ENCODE measurements at places on chromosomes 7 and 10.

- no peak for DNase-seq
Measured at GRCh38 chr7:47737601-47738000, 155.7 kb upstream of the TNS3 start.

DNA sequence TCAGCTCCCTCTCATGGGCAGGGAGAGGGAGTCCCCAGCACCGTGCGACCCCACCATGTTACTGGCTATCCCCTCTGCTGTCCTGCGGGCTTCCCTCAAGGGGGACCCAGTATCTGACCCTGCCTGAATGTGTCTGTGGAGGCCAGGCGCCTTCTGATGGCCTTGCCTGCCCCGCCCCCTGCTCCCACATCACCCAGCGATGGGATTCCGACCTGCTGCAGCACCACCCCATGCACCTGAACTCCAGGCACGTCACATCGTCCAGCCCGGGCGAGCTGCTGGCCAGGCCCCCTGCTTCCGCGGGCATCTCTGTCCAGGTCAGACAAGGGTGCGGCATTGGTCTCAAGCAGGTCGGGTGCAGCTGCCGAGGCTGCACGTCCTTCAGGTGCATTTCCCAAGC is 19.0 kb downstream of the LRRC27 start:
- no peak for DNase-seq

DNA sequence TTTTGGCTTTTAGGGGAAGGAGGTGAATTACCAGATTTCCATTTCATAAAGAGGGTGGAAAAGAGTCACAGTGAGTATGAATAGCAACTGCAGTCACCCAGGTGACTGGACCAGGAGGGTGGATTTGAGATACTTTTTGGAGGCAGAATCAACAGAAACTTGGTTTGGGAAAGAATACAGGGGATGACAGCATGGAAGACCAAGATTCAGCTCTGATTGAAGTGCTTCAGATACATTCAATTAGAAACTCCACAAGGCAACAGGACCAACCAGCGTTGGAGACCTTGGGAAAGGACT is 83.0 kb downstream of the SGMS1 start:
- DNase-seq: no peak

DNA sequence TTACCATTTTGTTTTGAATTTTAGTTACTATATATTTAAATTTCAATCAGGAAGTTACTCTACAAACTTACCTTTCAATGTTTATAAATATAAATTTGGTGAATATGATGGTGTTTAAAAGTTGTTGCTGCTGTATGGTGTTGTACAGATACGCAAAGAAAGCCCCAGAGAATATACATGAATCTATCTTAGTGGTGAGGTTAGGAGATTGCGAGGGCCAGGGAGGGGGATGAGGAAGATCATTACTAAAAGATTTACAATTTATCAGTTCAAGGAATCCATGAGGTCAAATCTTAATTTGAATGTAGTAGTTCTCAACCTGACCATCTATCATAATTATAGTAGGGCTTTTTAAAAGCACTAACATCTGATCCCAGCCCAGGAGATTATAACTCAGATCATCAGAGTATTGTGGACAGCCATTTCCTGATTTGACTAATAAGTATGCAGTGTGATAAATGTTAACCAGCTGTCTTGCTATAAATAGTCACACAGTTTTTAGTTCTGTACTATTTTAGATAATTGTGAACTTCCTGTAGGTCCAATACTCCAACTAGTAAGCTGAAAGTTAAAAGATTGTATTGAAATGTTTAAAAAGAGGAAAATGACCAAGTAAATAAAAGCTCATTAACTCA is 23.6 kb downstream of the FAM3C start:
- DNase-seq: no peak

- DNase-seq: peak; percentile 29
Measured at GRCh38 chr7:46015107-46015868, 94.2 kb upstream of the IGFBP3 start.
